ENCODE measurements at places on chromosomes 3 and 15. TPM values are rescaled to one million over a fixed set of nuclear protein-coding genes. Genes with fewer than 3 reads are reported as not detected.

DNA sequence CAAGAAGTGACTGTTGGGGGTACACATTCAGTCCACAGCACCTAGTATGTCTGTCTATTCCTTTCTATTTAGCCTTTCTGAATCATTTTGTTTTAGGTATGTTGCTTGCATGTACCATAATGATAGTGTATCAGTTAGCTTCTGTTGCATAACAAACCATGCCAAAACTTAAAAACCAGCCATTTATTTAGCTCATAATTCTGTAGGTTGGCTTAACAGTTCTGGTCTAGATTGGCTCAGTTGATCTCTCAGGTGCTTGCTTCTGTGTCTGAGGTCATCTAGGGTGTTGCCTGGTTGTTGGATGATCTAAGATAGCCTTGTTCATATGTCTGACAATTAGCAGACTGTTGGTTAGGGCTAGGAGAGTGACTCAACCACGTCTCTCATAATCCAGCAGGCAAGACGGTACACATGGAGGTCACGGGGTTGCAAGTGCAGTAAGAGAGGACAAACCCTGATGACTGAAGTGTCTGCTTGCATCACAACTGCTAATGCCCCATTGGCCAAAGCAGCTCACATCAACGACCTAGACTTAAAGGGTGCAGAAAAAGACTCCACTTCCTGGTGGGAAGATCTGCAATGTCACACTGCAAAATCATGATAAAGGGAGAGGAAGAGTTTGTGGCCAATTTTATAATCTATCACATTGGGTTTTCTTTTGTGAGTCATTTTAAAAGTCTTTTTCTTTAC is 6.8 kb upstream of the PDCD6IP start:
- no peak overlapping the region for H3K4me3 ChIP-seq
- no peaks in the 10 kb centered on the region for H3K36me3 ChIP-seq
- peaks cover 13% of the 10 kb centered on the region for H3K4me1 ChIP-seq
- no peak for DNase-seq
- peaks cover 26% of the 10 kb centered on the region for H3K27me3 ChIP-seq
- no peak overlapping the region for H3K27ac ChIP-seq

DNA sequence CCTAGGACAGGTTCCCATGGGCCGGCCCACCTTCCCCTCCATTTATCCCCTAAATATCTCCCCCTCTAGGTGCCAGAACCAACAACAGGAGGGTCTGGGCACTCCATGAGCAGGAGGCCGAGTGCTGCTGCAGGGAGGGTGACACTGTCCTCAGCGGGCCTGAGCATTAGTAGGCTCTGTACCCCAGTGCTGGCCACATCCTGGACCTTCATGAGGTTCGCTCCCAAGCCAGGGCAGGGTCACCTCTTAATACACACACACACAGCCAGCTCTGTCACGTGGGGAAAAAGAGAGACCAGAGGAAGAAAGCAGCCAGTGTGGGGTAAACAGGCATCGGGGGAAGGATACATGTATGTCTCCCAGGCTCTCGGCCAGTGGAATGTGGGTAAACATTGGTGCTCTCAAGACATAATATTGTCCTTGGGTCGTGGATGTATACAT is 27.9 kb upstream of the SEMA3F start:
- no peak overlapping the region for H3K4me3 ChIP-seq
- no peak for DNase-seq
- no peaks in the 10 kb centered on the region for H3K4me1 ChIP-seq
- no peak overlapping the region for H3K27ac ChIP-seq

Gene ADCY5
- total RNA-seq = not detected

DNA sequence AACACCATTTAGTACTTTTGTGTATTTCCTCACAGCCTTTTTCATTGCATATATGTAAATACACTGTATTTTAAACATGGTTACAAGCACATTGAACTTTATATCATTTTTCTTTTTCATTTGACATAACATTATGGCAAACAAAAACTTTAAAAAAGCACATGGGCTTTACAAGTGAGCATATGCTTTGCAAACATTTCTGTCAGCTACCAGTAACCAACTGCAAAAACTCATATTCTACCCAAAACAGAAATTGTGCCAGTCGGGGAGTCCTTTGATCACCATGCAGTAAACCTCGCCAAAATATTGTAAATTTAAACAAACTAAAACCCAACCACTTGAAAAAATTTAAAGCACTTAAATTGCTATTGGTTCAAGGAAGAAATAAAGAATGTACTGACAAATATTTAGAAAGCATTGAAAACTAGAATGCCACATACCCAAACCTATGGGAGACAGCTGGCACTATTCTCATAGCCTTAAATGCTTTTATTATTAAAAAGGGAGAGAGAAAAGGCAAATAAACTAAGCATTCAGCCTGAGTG is 24.4 kb downstream of the ZNF710 start:
- H3K4me1 ChIP-seq = peaks cover 20% of the 10 kb centered on the region
- no peaks in the 10 kb centered on the region for H3K27me3 ChIP-seq
- H3K4me3 ChIP-seq = no peak overlapping the region
- DNase-seq = no peak
- H3K36me3 ChIP-seq = peaks cover 14% of the 10 kb centered on the region
- H3K27ac ChIP-seq = no peak overlapping the region

DNA sequence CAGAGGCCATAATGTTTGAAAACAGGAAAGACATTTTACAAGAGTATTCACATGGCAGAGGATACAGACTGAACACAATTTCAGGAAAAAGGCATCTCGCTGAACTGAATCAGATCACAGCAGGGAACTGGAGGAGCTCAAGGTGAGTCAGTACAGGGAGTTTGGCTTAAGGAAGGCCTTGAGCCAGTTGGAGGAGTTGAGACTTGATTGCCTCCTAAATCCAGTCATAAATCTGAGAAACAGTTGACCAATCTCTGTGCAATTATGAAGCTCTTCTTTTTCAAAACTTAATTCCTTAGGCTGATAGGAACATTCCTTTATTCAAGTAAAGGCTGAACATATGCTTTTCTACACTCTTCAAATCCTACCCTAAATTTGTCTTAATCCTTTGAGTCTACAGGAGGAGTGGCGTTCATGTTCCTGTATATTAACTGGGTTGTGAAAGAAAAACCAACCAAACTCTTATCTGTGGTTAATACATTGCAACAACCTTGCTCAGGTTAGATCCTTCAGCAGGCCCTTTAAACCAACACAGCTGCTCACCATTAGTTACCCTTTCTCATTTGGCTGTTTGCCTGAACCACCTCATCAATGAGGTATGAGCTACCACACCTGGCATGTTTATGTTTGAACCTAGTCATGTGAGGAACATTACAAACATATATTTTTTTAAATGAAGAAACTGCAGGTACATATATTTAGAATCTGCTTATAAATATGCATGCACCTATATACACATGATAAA is 404.1 kb upstream of the ATP11B start:
- no peaks in the 10 kb centered on the region for H3K36me3 ChIP-seq
- H3K4me1 ChIP-seq = no peaks in the 10 kb centered on the region
- no peak overlapping the region for H3K27ac ChIP-seq
- no peak for DNase-seq
- H3K4me3 ChIP-seq = no peak overlapping the region

Gene ARGFX
- not detected for total RNA-seq

DNA sequence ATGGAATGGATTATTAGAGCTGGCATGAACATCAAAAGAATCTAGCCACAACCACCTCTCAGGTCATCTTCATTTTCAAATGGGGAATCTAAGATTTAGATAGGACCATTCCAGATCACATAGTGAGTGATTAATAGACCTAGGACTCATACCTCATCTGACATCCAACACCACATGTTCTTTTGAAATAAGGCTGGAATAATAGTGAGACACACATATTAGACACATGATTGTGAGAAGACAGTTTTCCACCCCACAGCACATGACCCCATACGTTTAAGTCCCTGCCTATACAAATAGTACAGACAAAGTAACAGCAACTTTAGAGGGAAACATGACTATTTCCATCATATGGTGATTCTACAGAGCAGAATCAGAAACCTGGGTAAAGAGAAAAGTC is 344.7 kb upstream of the TPRG1 start:
- no peaks in the 10 kb centered on the region for H3K4me1 ChIP-seq
- H3K36me3 ChIP-seq = peaks cover 2% of the 10 kb centered on the region
- H3K27ac ChIP-seq = no peak overlapping the region
- peaks cover 4% of the 10 kb centered on the region for H3K27me3 ChIP-seq

Gene HMCES
- 59.7 TPM for total RNA-seq

- no peak overlapping the region for H3K27ac ChIP-seq
- no peaks in the 10 kb centered on the region for H3K4me1 ChIP-seq
- no peaks in the 10 kb centered on the region for H3K36me3 ChIP-seq
- H3K27me3 ChIP-seq = peaks cover 15% of the 10 kb centered on the region
- no peak for DNase-seq
- no peak overlapping the region for H3K4me3 ChIP-seq
Measured at GRCh38 chr3:37833302-37834186, 28.1 kb upstream of the CTDSPL start.

- H3K4me1 ChIP-seq = peaks cover 44% of the 10 kb centered on the region
- no peaks in the 10 kb centered on the region for H3K27me3 ChIP-seq
- DNase-seq = no peak
- H3K4me3 ChIP-seq = no peak overlapping the region
Measured at GRCh38 chr15:63240109-63240508, 37.3 kb upstream of the APH1B start.

- H3K4me1 ChIP-seq = peaks cover 12% of the 10 kb centered on the region
- no peaks in the 10 kb centered on the region for H3K27me3 ChIP-seq
- H3K27ac ChIP-seq = no peak overlapping the region
- no peaks in the 10 kb centered on the region for H3K36me3 ChIP-seq
- no peak for DNase-seq
Measured at GRCh38 chr3:58018892-58019742, 10.9 kb downstream of the FLNB start.

DNA sequence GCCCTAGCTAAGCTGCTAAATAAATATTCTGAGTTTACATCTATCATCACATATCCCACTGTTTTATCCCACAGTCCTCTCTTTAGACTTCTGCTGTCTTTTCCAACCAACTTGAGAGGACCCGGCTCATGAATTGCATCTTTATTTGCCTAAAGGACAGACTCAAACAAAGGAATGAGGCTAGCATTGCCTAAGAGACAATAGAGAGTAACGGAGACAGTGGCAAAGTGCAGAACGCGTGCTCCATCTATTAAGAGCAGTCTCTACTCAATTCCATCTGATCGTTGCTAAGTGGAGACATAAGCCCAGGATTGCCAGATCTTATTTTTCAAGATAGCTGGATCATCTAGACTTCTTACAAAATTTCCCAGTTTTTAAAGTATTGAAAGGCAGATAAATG is 2.3 kb downstream of the ADAMTSL3 start:
- DNase-seq = no peak
- H3K4me3 ChIP-seq = no peak overlapping the region
- peaks cover 26% of the 10 kb centered on the region for H3K27me3 ChIP-seq
- H3K27ac ChIP-seq = no peak overlapping the region

GRCh38 chr3:156368189-156368588 is 186.7 kb downstream of the SSR3 start:
- H3K27me3 ChIP-seq = peaks cover 7% of the 10 kb centered on the region
- H3K4me1 ChIP-seq = no peaks in the 10 kb centered on the region
- H3K4me3 ChIP-seq = no peak overlapping the region
- no peak for DNase-seq
- H3K36me3 ChIP-seq = no peaks in the 10 kb centered on the region

DNA sequence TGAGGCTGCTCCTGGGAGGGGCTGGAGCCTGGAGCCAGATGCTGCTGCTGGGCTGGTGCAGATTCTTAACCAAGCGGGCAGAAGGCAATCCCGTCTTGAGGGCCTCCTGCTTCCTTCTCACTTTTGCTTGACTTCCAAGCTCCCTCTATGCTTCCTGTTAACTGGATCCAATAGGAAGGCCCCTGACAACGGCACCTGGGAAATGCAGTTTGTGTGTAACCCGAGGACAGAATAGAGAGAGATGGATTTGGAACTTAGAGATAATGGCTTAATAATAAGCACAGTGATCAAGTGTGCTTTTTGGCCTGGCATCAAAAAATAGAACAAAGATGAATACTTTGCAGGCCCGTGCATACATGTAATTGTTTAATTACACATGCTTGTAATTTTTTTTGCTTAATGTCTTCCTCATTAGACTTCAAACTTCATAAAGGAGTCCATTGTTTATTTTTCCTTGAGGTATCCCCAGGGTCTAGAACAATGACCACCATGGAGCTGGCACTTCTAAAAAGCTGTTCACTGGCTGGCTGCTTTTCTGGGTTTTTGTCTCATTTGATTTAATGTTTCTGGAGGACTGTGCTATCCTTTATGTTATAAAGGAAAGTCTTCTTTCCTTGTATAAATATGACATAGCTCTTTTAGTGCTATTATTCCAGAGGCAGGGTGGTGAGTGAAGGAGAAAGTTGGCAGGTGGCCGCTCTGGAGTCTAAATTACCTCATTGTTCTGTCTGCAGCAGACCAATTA is 63.3 kb upstream of the MITF start:
- H3K4me3 ChIP-seq = no peak overlapping the region
- no peaks in the 10 kb centered on the region for H3K4me1 ChIP-seq
- peaks cover 5% of the 10 kb centered on the region for H3K27me3 ChIP-seq

Gene DLG1
- 86.5 TPM for total RNA-seq
